ENCODE measurements at places on chromosomes 2 and 18.

GRCh38 chr2:233892793-233893192 lies 24.4 kb upstream of the TRPM8 start:
- DNase-seq = no peak

- DNase-seq = no peak
These were observed 5.4 kb downstream of the MPPE1 start for GRCh38 chr18:11902522-11903292.

GRCh38 chr2:122433123-122433754 lies 677.8 kb downstream of the TSN start:
- DNase-seq = no peak

DNA sequence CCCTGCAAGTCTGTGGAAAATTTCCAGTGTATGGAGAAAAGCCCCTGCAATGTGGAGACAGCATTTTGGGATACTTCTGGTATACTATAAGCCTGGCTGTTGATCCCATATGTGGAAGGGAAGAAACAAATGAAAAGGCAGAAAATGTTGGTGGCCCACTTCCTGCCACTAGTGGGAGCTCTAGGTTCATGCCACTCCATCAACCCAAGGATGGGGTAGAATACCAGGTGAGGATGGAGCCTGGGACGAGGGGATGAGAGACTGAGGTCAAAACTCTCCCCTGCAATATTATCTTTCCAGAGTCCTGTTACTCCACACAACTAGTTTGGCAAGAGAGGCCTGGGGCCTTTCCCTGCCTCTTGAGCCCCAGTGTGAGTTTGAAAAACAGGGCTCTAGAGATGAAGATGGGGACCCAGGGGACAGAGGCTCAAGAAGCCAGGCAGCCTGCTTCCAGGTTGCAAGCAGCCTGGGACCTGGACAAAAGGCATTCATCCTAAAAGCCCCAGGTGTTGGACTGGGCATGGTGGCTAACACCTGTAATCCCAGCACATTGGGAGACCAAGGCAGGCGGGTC lies 31.9 kb downstream of the BMP10 start:
- DNase-seq = no peak

GRCh38 chr2:53633441-53633840 lies 134.2 kb upstream of the CHAC2 start:
- DNase-seq = no peak

GRCh38 chr2:117944816-117945215 lies 69.1 kb downstream of the CCDC93 start:
- DNase-seq = no peak

DNA sequence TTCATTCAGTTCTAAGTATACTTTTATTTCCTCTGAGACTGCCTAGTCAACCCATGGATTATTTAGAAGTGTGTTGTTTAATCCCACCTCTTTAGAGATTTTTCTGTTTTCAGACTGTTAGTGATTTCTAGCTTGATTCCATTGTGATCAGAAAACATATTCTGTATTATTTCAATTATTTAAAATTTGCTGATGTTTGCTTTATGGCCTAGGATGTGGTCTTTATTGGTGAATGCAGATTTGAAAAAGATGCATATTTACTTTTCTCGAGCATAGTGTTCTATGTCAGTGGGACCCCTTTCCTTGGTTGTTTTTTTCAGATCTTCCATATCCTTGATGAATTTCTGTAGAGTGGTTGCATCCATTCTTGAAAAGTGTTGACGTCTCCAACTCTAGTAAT lies 487.2 kb upstream of the HS6ST1 start:
- no peak for DNase-seq

DNA sequence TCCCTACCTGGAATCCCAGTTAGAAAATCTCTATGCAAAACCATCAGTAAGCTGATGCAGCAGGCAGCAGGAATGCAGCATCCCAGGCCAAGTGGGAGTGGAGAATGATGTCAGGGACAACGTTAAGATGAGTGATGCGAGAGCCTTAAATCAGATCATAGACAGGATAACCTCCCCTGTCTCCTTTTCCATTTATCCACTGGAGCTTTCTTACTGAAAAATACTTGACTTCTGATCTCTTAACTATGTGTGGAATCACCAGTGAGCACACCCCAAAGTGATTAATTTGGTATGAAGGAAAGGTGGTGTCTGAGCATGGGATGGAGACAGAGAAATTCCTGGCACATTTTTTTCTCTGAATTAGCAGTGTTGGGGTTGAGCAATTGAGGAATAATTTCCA lies 98.0 kb downstream of the RND3 start:
- DNase-seq = no peak

DNA sequence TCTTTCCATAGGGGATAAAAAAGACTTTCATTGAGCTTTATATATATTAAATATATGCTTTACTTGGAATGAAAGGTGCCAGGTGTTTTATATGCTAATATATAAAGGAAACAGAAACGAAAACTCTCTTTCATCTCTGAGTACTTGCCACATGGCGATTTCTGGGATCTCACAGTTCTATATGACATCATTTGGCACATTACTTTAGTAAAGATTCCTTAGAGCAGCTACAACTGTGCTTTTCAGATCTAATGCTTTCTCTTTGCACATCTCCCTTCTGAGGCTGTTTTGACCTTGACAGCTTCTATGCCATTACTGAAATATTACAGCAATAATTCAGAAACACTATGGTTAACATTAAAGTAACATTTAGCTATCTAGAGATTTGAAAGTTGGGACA lies 1082.9 kb upstream of the CDH2 start:
- DNase-seq = no peak

All from endothelial cell (in vitro differentiated cells).